Heart left ventricle (tissue), 16 donors: ENCODE measurements at places on chromosomes 6 and 20.

- peaks cover 31% of the 10 kb centered on the region for H3K4me1 ChIP-seq
- no peak overlapping the region for H3K4me3 ChIP-seq
- H3K27ac ChIP-seq, result no peak overlapping the region
- H3K36me3 ChIP-seq, result no peaks in the 10 kb centered on the region
Observed at GRCh38 chr6:25332655-25333071, 53.5 kb downstream of the CARMIL1 start.

GRCh38 chr6:4355241-4355640 is 219.9 kb upstream of the ECI2 start:
- H3K27ac ChIP-seq, result peak overlapping the region; percentile 27
- DNase-seq, result no peak
- H3K4me1 ChIP-seq, result peaks cover 10% of the 10 kb centered on the region
- H3K27me3 ChIP-seq, result no peaks in the 10 kb centered on the region
- H3K4me3 ChIP-seq, result no peak overlapping the region

- no peaks in the 10 kb centered on the region for H3K36me3 ChIP-seq
- H3K27ac ChIP-seq, result no peak overlapping the region
- H3K4me3 ChIP-seq, result no peak overlapping the region
- no peaks in the 10 kb centered on the region for H3K27me3 ChIP-seq
- no peak for DNase-seq
- no peaks in the 10 kb centered on the region for H3K4me1 ChIP-seq
Observed at GRCh38 chr6:151196555-151196954, 43.2 kb upstream of the AKAP12 start.

- no peaks in the 10 kb centered on the region for H3K36me3 ChIP-seq
- H3K4me1 ChIP-seq, result no peaks in the 10 kb centered on the region
- no peak overlapping the region for H3K4me3 ChIP-seq
- DNase-seq, result no peak
- H3K27me3 ChIP-seq, result no peaks in the 10 kb centered on the region
Observed at GRCh38 chr6:146851837-146852236, 253.1 kb downstream of the ADGB start.

DNA sequence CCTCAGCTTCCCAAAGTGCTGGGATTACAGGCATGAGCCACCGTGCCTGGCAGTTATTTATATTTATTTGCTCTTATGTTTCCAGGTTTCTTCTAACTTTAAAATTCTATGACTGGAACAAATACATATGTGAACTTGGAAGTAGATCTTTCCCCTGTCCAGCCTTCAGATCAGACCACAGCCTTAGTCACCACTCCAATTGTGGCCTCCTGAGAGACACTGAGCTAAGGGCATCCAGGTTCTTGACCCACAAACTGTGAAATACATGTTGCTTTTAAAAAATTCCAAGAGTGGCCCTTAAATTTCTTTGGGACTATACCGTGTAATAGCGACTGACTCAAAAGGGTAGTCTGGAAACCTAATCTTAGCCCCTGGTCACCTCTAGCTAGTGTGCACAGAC is 1.5 kb upstream of the ADGRG6 start:
- no peak overlapping the region for H3K4me3 ChIP-seq
- H3K27ac ChIP-seq, result no peak overlapping the region
- peaks cover 27% of the 10 kb centered on the region for H3K27me3 ChIP-seq
- peaks cover 15% of the 10 kb centered on the region for H3K4me1 ChIP-seq
- no peak for DNase-seq

- peak within 1 kb of the TSS; percentile 55 for H3K4me3 ChIP-seq
- peak; percentile 69 for DNase-seq
- H3K36me3 ChIP-seq, result no peaks in the 10 kb centered on the region
- H3K4me1 ChIP-seq, result peaks cover 8% of the 10 kb centered on the region
- peaks cover 92% of the 10 kb centered on the region for H3K27me3 ChIP-seq
Observed at GRCh38 chr20:46308258-46309157, at the start of gene CDH22. TSS of gene CDH22 (minus strand) at chr20:46308498. CDS start at chr20:46251294, 57,204 bp downstream.
